CD14-positive monocyte (primary cell): ENCODE measurements at places on chromosomes 3 and 15. TPM values are rescaled to one million over a fixed set of nuclear protein-coding genes. Genes with fewer than 3 reads are reported as not detected.

RASA2 gene
- 13.5 TPM for polyA plus RNA-seq

DNA sequence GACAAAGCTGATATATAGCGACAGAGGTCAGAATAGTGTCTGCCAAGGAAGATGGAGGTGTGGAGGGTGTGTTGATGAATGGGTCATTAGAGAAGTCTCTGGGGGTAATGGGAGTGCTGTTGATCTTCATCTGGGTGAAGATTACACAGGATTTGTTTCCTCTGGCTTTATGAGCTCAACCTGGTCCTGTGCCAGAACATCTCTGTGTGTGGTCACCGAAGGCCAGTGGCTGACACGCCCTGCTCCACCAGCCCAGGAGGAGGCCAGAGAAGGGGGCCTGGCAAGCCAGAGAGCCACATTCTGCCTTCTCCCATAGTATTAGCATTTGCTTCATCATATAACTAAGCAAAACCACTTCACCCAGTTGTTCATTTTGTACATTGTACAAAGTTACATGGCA is 121.1 kb downstream of the ZNF621 start:
- DNase-seq = no peak

NR1I2 gene
- not detected for polyA plus RNA-seq

RASGRP1 gene
- 0.13 TPM for polyA plus RNA-seq

CD200 gene
- 0.09 and 0.12 TPM in 2 replicates for polyA plus RNA-seq

GRCh38 chr15:71559098-71559497 is 251.3 kb upstream of the NR2E3 start:
- DNase-seq = no peak

- DNase-seq = no peak
Measured at GRCh38 chr15:29784413-29784812, 37.9 kb downstream of the TJP1 start.

GRCh38 chr3:173583496-173583895 is 186.0 kb downstream of the NLGN1 start:
- no peak for DNase-seq

DNA sequence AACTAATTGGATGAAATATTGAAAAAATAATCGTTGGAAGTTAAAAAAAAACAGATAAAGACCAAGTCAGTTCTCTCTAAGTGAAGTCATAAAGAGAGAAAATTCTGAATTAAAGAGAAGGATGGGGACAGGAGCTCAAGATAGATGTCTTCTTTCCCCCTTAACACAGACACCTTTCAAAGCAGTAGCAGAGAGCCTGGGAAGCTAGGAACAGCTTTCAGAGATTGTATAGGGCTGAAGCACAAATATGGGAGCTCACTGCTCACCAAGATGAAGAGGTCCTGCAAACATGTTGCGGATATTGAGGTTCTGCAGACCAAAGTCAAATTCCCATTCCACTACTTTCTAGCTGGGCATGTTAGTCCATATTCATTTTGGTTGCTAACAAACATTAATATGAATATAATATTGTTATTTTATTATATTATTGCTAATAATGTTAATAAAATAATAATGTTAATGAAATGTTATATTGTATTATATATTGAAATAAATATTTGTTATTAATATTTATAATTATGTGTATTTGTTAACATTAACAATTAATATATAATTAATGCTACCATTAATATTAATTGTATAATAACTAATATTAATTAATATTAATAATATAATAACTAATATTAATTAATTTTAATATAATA is 319.1 kb downstream of the OXSM start:
- no peak for DNase-seq

CAMKV gene
- 0.03 TPM in 1 of 2 replicates, not detected in the other for polyA plus RNA-seq

GRCh38 chr3:82078246-82078645 is 316.8 kb upstream of the GBE1 start:
- no peak for DNase-seq

DNA sequence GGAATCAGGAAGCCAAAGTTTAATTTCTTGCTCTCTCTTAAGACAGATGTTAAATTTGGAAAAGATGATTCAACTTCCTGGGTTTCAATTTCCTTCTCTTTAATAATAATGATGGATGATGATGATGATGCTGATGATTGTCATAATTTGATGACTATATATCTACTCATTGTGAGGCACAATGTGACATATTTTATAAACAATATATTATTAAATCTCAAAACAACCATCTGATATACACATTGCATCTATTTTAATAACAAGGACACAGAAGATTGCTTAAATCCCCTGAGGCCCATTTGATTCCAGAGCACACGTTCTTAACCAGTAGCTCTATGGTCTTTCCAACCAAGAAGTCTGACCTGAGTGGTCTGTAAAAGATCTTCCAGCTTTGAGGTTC is 124.0 kb downstream of the CNTN6 start:
- DNase-seq = no peak

DNA sequence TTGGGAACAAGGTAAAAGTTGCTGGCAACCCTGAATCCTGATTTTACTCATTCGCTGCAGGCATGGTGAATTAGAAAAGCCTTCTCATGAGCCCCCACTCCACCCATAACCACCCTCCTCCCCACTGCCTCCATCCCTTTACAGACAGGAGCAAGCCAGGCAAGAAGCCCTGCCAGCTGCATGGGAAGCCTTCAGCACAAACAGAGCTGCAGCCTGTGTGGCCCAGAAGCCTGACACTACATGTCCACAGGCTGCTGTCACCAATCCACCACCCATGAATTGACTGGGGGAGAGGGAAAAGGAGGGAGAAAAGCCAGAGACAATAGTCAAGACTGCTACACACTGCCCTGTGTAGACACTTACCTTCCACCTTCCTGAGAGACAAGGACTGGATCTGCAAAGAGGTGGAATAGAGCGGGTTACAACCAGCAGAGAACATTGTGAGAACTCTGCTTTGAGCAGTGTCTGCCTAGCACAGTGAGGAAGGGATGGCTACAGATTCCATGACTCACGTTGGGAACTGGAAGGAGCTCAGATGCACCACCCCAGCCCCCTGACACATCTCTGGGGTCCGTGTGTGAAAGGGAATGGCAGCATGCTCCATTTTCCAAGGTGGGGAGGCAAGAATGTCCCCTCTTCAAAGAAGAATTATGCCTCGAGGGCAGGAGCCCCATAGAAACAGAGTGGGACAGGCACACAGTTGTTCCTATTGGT is 33.9 kb downstream of the DZIP1L start:
- DNase-seq = no peak

- DNase-seq = no peak
Measured at GRCh38 chr3:66567077-66567476, 66.3 kb upstream of the LRIG1 start.

- DNase-seq = peak; percentile 11
Measured at GRCh38 chr3:18334837-18335601, 90.1 kb downstream of the SATB1 start.

DNA sequence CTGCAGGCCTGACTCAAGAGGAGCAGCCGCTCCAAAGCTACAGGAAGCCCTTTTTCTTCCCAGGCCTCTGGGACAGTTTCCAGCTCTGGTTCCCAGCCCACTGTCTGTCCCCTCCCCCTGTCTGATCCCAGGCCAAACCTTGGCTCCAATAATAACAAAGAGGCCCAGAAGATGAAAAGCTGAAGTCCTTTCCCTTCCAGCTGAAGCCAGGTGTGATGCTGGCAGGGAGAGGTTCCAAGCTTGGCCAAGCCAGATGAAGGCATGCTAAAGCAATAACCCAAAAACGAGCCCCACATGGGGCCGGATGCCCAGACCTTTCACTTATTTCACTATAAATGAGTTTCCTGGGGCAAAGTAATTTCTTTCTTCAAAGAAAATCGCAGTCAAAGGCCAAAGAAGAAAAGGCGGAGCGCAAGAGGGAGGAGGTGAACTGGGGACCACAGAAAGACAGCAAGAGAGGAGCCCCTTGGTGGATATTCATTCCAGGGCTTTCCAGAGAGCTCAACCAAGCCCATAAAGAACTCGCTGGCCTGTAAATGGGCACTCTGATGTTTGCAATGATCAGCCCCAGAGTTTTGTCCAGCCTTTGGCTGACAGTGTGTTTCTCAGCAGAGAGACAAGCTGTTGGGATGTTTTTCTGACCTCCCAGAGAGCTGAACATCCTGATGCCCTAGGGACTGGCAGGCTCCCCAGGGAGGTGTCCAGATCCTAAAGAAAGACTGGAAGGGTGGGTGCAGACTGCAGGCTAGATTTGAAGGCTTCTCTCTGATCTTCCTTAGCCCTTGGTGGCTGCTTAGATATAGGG is 157.6 kb downstream of the UACA start:
- DNase-seq = no peak

- peak; percentile 30 for DNase-seq
Measured at GRCh38 chr3:122272879-122273278, 52.2 kb upstream of the CSTA start.

GRCh38 chr15:78909160-78909695 is 35.6 kb downstream of the CTSH start:
- DNase-seq = no peak

C3orf85 gene
- not detected in 2 replicates for polyA plus RNA-seq

DNA sequence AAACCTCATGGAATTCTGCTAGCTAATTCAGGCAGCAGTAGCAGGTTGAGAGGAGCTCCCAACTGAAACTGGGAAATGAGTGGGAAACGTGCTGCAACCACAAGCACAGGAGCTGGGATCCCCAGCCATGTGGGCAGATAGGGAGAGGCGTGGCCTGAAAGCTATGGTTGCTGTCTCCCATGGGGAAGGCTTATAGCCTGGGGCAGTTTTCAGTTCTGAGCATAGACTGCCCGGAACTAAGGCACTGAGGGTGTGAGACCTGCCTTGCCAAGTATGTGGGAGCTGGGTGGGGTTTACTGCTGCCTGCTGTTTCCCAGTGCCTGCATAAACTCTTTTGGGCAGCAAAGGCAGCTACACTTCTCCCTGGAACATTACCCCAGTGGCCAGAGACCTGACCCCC is 229.5 kb downstream of the TUSC7 start:
- no peak for DNase-seq

- no peak for DNase-seq
Measured at GRCh38 chr3:33883951-33884561, 85.6 kb downstream of the PDCD6IP start.

GRCh38 chr3:172201136-172201869 is 161.9 kb downstream of the FNDC3B start:
- peak; percentile 77 for DNase-seq

DNA sequence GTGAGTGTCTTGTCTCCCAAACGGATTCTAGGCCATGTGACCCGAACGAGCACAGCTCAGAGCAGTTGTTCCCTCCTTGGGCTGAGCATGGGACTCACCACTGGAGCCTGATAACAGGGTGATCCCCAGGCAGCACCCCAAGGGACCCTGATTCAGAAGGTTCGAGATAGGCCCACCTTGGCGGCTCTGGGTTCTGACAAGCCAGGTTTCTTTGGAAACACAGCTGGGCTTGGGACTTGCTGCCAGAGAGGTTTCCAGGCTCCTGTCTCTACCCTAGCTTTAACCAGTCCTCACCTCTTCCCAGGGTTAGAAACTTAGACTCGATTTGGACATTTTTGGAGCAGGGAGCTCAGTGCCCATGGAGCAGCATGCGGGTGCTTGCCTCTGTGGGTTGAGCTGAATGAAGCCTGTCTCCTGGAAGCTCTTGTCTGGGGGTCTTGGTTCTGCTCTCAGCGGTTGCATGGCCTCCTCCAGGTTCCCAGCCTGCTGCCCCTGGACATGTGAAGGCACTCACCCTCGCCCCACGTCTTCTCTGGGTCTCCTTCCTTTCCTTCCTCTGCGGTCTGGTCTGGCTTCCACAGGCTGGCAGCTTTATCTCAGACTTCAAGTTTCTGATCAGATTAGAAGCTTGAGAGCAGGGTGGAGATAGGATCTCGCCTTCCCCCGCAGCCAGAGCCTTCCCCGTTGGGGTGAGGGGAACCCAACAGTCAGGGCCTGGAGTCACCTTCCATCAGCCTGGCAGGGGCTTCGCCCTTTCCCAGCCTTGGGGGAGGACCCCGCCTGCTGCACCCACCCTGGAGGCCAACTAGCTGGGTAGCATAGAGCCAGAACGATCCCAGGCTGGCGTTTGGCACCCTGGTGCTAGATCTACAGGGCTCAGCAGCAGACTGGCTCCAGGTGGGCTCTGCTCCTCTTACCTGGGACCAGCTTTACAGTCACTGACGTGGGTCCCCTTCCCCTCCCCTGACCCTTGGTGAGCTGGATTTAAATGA is 21.0 kb downstream of the PAQR5 start:
- no peak for DNase-seq

DNA sequence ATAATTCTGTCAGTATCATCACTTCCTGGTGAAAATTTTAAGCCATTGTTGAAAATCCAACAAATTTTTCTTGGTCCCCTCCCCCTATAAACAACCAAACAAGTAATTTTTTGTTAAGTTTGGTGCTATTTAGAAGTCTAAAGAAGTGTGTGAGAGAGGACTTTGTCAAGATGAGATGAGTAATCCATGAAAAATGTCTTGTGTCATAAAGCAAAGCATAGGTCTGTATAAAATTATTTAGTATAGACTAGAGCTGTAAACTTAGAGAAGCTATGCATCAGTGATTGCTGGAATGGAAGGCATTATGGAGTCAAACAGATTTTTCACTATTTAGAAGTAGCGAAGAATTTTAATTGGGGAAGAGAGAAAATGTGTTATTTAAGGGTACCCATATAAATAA is 31.4 kb downstream of the MAPK6 start:
- DNase-seq = no peak

CNTN4 gene
- not detected for polyA plus RNA-seq

GRCh38 chr3:19573644-19574043 is 360.4 kb downstream of the EFHB start:
- no peak for DNase-seq

DNA sequence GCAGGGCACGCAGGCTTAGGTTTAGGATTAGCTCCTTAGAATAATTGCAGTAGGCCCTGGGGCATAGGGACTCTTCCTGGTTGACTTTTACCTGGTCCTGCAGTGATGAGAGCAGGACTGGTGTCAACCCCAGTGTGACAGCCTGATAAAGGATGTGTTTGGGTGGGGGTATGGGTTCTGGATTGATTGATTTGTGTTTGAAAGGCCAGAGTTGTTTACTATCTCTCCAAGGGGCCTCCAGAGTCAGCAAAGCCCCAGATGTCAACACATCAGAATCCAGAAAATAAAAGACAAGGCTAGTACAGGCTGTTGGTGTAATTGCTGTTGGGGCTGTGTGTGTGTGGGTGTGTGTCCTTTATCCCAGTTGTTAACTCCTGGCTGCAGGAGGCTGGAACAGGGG is 122.3 kb downstream of the CHRNA7 start:
- no peak for DNase-seq
